ENCODE measurements at places on chromosomes 6 and 20.

- DNase-seq: no peak
These were observed 34.3 kb downstream of the COL12A1 start for GRCh38 chr6:75171567-75171966.

DNA sequence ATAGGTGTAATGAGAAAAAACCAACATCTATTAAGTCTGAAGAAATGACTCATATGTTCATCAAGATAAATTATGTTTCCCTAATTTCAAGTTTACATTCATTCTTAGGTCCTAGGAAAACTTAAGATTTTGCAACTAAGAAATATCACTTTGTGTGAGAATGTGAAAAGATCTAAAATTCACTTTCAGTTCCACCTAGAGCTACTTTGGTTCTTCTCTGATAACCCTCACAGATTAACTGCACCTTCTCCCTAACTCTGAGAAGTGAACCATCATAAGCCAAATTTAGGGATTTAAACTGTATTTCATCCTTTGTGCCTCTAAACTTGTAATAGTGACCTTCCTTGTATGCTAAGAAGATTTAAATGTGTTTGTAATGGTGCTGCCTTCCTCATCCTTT, 213.0 kb downstream of the FRK start:
- DNase-seq: no peak

DNA sequence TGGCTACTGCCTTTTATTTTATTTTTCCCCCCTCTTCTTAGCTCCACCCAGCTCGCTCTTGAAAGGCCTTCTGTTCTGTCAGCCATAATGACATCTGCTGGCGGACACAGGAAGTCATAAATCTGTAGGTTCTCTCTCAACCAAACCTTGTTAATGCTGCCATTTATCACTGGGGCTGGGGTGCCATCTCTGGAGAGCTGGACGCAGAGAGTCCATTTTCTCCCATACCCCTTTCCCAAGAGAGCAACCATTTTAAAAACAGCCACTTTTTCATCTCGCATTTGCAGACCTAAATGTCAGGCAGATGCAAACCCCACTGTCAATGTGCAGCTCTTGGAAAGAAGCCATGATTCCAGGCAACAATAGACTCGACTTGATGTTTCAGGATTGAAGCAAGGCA, 13.0 kb upstream of the TSHZ2 start:
- DNase-seq: no peak

GRCh38 chr20:4112481-4113421, 97.4 kb upstream of the RNF24 start:
- DNase-seq: no peak

DNA sequence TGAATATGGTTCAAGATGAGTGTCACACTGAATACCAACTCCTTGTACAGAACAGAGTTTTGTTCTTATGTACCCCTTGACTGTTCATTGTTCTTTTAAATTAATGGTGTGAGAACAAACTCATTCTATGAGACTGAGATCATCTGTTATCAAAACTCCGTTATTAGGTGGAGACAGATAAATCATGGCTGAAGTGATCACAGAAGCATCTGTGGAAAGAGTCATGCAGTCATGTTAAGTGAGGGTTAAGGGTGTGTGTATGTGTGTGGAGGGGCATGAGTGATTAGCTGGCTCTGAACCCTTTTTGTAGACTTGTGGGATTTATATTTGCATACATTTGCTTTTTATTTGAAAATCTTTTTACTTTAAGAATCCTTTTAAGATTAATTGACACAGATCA, 24.7 kb downstream of the ADGRG6 start:
- DNase-seq: no peak

DNA sequence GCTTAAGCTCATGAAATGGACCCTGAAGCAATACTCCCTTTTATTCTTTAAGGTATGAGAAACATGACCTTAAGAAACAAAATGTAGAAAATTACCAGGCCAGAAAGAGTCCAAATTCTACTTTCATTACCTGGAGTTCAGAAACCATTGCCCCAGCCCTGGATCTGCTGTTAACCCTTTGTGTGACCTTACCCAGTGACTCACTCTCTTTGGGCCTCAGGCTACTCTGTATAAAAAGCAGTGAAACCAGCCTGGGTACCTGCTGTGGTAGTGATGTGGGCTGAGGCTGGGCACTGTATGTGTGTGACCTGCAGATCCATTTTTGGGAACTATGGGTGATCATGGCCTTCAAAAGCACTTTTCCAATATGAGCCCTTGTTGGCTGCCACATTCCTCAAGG, 47.2 kb downstream of the SLC9A8 start:
- no peak for DNase-seq

- DNase-seq: no peak
These were observed 26.9 kb downstream of the ARMC2 start for GRCh38 chr6:108875161-108875555.

GRCh38 chr6:151243481-151243880, 3.7 kb downstream of the AKAP12 start:
- DNase-seq: no peak

- DNase-seq: no peak
These were observed 166.0 kb upstream of the PLN start for GRCh38 chr6:118382126-118382525.

GRCh38 chr20:58401162-58401561, 12.1 kb downstream of the VAPB start:
- no peak for DNase-seq

GRCh38 chr20:32924781-32925180, 66.1 kb downstream of the EFCAB8 start:
- no peak for DNase-seq

- DNase-seq: no peak
These were observed 45.4 kb upstream of the ECI2 start for GRCh38 chr6:4180652-4181255.

GRCh38 chr6:39391182-39391581, 68.7 kb upstream of the KCNK16 start:
- DNase-seq: no peak

- DNase-seq: no peak
These were observed 27.8 kb downstream of the ADGRG6 start for GRCh38 chr6:142329486-142330113.

- DNase-seq: no peak
These were observed 1.6 kb upstream of the THBD start for GRCh38 chr20:23050847-23051627.

GRCh38 chr6:29824144-29824543, 3.5 kb upstream of the HLA-G start:
- DNase-seq: no peak

All from stimulated activated CD8-positive, alpha-beta memory T cell treated with anti-CD3 and anti-CD28 coated beads, Interleukin-7, amount 100 ng/mL, for 48 hours (primary cell).